Inflammatory macrophage (primary cell): ENCODE measurements at places on chromosomes 6 and 20.

DNA sequence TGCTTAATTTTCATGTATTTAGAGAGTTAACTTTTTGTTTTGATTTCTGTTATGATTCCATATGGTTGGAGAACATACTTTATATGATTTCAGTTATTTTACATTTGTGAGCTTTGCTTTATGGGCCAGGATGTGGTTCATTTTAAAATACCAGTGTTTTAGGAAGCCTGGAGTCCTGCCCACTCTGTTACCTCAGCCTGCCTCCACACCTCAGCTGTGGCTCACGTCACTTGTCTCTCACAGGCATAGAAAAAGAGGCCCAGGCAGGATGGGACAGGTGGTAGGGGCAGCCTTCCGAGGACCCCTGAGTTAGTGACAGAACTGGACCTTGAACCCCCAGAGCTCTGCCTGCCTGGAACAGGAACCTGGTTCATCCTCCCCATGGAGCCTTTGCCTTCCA lies 16.0 kb downstream of the PSMF1 start:
- no peak for DNase-seq

DNA sequence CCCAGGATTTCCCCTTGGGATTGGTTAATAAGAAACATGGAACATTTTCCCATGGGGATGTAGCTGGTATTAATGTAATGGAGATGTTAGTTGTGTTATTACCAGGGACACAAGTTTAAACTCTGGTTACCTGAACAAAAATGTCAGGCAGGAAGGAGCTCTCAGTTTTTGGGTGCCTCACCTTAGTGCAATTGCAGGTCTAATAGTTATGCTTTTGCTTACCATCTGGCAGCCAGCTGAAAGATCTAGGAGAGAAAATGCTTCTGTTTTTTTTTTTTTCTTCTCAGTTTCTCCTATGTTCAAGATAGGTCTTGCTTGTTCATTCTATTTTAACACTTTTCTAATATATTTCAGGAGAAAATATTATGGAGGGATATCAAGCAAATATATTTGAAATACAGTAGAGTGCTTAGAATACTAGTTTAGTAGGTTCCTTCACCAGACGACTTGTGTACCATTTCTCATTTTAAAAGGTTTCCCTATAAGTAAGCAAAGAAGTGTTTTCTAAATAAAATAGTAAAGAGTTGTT lies 4.2 kb upstream of the UBE2J1 start:
- no peak for DNase-seq

DNA sequence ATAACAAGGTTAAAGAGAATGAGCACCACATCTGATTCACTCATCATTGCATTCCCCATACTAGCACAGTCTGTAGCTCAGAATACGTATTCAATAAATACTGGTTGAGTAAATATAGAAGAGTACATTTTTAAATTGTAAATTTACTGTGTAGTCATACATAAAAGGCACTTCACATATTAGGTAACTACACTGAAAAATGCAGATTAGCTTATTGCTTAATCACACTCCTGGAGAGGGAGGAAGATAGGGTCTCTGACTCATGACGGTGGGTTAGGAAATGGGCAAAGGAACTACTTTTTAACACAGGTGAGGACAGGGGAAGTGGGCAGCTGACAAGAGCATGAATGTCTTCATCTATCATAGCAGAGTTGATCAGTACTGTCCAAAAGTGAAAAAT lies 133.2 kb downstream of the TBC1D32 start:
- no peak for DNase-seq

- DNase-seq = no peak
These were observed 3.4 kb downstream of the NAPB start for GRCh38 chr20:23417861-23418260.

DNA sequence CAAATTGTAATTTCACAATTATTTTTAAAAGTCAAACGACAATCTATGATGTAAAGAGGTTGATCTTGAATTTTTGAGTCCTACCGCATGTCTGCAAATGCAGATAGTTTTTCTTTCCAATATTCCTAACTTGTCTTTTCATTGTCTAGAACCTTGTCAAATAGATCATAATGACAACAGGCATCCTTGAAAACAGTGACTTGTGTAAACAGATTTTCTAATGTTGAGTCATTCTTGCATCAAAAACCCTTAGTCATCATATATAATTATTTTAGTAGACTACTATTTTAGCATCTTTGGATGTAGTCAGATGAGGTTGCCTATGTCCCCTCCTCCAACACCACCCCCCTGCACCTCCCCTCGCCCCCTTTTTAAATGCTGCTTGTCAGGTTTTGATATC lies 43.8 kb downstream of the BMP6 start:
- DNase-seq = no peak

GRCh38 chr20:33309631-33310030 lies 26.6 kb downstream of the BPIFB1 start:
- DNase-seq = no peak

DNA sequence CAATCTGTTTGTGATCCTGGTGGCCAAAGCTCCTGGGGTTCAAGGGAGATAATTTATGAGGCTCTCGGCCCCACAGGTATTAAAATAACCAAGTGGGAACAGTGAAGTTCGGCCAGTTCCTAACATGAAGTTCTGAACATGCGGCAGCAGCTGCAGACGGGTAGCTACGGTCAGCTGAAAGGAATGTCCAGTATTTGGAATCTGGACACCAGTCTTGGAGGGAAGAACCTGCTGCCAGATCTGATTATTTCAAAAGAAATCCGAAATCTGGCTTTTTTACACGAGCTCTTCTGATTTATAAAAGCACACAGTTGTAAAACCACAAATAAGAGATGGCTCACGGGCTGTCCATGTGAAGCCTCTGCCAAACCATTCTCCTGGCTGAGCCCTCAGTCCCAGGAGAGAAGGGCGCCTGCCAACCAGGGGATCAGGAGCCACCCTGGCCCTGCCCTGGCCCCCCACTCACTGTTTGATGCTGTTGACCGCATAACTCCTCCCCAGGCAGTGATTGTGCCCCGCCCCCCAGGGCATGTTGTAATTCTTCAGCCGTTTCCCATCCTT lies 28.2 kb upstream of the KCNB1 start:
- no peak for DNase-seq

DNA sequence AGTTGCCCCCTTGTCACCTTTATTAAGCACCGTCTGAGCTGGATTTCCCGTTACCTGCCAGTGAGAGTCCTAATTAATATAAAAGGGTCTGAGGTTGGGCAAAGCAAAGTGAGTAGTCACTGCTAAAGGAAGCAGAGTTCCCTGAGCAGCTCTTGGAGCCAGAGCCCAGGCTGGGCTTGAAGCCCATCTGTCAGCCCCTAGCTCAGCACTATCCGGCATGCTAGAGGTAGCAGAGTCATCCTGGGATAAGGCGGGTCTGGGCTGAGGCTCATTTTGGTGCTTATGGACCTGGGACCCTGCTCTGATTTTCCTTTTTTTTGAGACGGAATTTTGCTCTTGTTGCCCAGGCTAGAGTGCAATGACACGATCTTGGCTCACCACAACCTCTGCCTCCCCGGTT lies 46.2 kb downstream of the ADNP start:
- no peak for DNase-seq

GRCh38 chr6:62236784-62237183 lies 49.2 kb downstream of the KHDRBS2 start:
- peak; percentile 16 for DNase-seq

GRCh38 chr20:58359441-58359840 lies 29.6 kb upstream of the VAPB start:
- no peak for DNase-seq

DNA sequence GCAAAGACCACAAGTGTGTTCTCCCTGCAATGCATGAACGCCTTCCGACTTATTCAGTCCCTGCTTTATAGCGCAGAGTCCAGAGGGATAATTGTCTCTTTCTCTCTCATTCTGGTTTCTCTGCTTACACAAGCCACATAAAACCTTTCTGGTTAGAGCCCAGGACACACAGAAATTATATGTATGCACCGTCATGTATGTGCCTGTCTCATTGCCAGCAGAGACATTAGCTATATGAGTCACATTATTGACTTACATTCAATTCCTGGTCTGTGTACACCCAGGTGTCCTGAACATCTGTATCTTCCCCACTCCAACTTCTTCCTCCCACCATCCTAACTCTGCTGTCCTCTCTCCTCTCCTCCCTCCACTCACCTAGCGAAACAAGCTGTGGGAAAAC lies 44.0 kb downstream of the LRFN2 start:
- no peak for DNase-seq

- DNase-seq = no peak
These were observed 16.1 kb upstream of the KIAA0408 start for GRCh38 chr6:127475135-127475822.

- no peak for DNase-seq
These were observed 56.9 kb downstream of the HIVEP1 start for GRCh38 chr6:12068899-12069557.

GRCh38 chr6:2986722-2987221 lies 12.9 kb upstream of the NQO2 start:
- no peak for DNase-seq

DNA sequence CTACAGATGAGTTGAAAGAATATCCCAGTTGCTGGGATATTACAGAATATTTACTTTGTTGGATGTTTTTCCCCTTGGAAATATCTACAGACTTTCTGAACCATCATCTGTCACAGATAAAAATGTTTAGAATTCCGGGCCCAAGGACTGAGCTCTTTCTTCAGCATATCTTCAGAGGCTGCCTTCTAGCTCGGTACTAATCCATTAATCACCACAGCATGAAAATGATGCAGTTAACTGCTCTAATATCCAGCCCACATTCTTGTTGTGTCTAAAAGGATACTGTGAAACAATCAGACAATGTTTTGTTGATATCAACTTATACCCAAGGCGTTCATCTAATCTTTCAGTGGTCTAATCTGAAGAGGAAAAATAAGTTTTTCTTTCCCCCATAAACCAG lies 247.4 kb downstream of the TBC1D32 start:
- no peak for DNase-seq

- DNase-seq = no peak
These were observed 18.5 kb upstream of the ERVFRD-1 start for GRCh38 chr6:11129908-11130565.

DNA sequence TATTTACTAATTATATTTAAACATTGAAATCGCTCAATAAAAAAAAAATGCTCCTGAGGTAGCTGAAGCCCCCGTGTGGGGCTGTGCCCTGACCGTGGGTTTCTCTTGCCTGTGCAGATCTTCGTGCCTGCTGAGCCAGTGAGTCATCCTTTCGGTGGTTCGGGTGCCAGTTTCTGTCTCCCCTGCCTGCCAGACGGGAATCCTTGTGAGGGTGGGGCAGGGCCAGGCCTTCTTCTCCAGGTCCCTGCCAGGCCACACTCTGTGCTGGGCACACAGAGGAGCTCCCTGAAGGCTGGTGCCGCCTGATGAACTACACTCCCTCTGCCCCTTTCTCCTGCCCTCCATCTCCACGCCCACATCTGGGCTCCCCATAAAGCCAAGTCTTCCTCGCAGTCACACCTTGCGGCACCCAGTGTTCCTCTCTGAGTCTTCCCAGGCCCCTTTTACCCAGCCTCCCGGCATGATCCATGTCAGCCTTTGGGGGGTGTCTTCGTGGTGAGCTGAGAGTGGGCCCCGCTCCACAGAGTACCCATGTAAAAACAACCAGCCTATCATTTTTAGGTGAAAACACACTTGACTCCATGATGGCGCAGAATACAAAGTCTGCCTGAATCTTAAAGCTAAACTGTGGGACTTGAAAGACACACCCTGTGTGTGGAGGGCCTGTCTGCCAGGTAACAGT lies 19.3 kb downstream of the FGD2 start:
- no peak for DNase-seq

- no peak for DNase-seq
These were observed 410.4 kb downstream of the LMBRD1 start for GRCh38 chr6:69386426-69386825.

DNA sequence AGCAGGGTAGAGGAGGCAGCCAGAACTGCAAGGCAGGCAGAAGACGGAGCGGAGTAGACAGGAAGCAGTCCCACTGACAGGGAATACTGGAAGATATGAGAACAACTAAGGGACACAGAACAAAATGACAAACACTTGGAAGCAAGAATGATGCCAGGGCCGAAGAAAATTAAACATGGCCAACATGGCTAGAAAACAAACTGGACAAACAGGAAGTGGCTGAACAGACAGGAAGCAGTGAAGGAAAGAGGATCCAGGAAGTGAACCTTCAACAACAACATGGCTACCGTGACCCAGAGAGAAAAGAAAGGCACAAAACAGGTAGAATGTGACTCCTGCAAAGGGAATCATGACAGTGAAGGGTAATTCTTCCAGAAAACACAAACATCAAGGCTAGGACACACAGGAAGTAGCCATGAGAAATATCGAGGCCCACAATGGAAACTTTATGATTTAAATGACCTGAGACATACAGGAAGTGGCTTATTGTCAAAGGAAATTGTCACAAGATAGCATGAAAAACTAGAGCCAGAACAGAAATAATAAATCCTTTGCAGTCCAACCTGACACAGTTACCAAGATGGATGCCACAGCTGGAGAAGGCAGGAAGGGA lies 9.1 kb downstream of the COL11A2 start:
- DNase-seq = peak; percentile 51

DNA sequence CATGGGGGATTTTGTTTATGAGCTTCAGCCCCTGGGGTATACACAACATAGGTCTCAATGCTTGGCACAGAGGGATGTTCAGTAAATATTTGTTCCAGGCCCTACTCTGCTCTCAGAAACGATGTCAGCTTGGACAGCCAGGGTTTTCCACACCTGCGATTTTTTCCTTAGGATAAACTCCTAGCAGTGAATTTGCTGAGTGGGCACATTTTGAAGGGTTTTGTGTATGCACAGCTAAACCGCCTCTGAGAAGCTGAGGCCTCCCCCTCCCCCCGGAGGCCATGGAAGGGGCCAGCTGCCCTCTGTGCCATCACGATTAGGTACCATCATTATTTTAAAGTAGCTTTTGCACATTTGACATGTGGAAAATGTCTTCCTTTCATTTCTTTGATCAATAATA lies 199.5 kb downstream of the TAF4 start:
- no peak for DNase-seq

DNA sequence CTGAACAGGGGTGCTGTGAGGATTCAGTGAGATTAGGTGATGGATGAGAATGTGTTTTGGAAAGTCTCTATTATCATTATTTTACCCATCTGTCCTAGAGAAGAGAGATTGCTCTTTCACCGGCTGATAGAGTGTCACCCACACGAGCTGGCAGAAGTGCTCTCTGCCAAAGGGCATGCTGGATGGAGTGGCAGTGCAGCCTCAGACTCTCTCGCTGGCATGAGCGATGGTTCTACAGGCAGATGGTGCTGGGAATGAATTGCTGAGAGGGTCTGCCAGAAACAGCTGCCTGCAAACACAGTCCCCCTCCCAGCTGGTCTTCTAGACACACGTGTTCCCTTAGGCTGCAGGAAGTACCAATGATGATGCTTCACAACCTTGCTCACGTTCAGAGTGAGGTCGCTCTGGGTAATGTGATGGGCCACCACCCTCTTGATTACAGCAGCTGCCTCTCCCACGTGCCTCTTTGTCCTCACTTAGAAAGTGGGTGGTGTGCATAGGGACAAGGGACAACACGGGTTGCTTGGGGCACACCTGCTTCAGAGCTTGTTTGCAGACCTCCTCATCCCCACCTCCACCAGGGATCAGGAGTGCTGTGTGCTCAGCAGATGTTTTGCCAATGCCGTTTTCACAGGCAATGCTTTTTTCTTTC lies 84.7 kb downstream of the FOXA2 start:
- DNase-seq = no peak
